ENCODE measurements at places on chromosomes 1 and 21.

DNA sequence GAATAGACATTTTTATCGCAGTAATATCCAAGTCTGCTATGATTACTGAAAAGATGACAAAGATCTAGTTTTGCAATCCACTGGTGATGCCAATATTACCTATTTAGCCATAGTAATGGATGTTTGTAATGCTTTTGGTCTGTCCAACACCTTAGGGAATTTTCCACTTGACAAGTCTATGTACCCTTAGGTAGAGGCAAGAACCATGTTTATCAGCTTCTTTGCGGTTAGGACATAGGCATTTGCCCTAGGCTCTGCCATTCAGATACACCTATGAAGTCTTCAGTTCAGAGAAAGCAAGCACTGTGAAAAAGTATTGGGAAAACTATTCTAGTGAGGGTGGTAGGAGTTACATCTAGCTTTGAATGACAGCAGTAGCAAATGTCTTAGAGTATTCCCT, 40.2 kb upstream of the SLC35D1 start:
- DNase-seq, result no peak

GRCh38 chr1:167594822-167595221, 35.2 kb upstream of the RCSD1 start:
- no peak for DNase-seq

DNA sequence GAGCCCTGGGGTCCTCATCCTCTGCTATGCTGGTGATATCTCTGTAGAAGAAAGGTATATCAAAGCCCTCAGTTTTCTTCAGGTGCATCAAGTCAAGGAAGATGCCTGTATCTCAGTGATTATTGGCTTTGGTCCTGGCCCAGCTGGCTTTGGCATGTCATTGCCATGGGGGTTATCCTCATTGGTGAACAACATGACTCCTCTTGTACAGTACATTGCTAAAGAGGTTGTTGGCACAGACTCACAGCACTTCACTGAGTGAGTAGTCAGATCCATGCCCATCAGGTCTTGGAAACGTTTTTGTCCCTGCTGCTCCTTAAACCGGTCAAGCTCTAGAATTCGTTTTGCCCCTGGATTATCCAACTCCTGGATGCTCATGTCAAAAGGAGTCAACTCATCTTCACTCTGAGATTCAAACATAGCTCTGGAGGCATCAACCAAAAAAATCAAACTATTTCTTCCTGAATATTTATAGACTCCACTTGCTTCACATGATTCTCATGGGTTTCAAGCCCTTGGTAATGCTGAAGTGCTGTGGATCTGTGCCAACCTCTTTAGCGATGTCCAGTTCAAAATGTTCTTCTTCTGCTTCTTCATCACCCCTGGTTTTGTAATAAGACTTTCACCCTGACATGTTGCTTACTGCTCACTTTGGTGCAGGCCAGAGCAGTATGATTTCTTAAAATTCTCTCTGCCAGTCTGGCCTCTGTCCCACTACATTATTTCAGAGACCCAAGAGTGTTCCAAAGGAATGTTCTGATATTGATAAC, 43.0 kb upstream of the RAB3GAP2 start:
- DNase-seq, result no peak

GRCh38 chr1:56644064-56644918, 823 bp upstream of the PRKAA2 start:
- DNase-seq, result no peak

- no peak for DNase-seq
Observed at GRCh38 chr1:206117151-206117948, at the start of gene AVPR1B. Gene AVPR1B (minus strand): TSS chr1:206117388. CDS start chr1:206116890, 498 bp downstream.

GRCh38 chr1:242454262-242455051, 70.0 kb downstream of the PLD5 start:
- DNase-seq, result no peak

DNA sequence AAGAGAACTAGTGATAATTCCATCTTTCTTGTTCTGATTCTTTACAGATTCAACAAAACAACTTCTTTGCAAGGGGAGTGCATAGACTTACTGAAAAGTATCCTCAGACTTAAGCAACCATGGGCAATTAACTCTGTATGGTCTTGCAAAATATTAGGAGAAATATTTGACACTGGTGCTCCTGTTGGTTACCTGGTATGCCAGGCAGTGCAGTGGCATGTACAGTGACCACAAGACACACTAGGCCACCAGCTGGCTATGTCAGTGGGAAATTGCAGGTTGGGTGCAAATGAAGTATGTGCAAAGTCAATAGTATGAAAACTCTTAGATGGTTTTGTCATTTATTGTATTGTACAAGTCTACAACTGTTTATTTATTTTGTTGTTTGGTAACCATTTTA, 34.5 kb downstream of the EPS15 start:
- DNase-seq, result no peak

DNA sequence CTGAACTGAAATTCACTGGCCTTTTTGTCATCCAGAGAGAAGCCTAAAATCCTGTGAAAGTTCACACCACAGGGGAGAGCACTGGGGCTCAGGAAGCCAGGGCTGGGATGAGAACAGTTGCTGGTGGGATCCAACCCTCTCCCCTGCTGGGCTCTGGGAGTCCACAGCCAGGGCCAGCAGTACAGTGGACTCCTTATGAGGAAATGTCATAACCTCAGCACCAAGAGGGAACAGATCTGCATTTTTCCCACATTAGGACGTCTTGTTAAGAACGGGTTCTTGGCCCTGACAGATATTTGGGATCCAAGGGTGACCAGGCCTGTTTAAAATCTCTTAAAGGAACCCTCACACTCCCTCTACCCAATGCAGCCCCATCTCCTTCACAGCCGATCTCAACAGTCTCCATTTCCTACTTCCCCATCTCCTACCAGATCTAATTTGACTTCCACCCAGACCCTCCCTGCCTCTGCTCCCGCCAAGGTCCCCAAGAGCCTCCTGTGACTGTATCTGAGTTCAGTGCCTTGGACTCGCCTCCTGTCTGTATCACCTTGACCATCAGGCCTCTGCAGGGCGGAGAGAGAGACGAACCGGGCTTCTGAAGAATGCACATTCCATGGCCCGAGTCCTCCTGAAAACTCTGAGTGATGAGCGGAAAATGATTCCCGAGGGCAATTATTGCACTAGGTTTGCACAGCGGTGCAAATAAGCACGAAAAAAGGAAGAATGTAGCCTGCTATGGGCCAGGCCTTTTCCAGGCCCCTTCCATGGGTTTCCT, 159.9 kb downstream of the TRABD2B start:
- DNase-seq, result no peak

GRCh38 chr1:8873506-8874229, 4.8 kb downstream of the ENO1 start:
- peak; percentile 63 for DNase-seq

DNA sequence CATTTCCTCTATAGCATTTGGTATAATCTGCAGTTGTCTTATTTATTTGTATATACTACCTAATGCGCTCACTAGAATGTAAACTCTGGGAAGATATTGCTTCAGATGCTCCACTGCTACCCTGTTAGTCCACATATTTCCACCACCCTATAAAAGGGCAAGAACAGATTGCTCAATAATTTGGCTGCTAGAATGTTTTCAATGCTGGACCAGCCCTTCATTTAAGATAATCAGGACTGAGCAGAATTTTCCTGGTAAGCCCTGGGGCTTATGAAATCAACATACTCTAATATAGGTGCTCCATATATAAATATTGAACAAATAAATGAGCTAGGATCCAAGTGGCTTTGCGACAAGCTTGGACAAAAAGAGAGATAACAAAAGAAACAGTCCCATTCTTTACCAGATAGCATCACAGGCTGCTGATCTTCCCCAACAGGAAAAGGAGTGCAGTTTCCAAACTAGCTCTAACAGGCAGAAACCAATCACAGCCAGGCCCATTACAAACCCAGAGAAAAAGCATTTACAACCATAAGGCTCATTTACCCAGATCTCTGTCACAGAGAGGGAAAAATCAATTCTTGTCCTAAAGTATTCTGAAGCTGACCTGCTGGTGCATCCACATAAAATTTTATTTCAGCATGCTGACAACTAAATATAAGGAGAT, 8.3 kb downstream of the BCAR3 start:
- no peak for DNase-seq

GRCh38 chr1:151728151-151729054, 7.1 kb downstream of the RIIAD1 start:
- no peak for DNase-seq

DNA sequence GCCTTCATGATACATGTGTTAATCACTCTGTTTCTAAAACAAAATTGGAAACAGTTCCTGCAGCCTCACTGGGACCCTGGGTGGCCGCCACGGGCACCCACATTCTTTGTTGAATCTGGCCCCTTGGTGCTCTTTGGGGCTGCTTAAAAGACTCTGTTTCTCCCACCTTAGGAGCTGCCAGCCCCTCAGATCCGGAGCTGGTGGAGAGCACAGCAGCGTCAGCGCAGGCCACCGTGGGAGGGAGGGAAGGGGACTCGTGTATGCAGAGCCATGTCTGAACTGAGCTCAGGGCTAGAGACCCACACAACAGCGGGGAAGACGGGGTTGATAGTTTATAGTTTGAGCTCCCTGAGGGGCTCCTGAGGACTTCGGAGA, 121.2 kb downstream of the CNIH3 start:
- no peak for DNase-seq

GRCh38 chr1:234718496-234719453, 108.8 kb upstream of the IRF2BP2 start:
- DNase-seq, result no peak

DNA sequence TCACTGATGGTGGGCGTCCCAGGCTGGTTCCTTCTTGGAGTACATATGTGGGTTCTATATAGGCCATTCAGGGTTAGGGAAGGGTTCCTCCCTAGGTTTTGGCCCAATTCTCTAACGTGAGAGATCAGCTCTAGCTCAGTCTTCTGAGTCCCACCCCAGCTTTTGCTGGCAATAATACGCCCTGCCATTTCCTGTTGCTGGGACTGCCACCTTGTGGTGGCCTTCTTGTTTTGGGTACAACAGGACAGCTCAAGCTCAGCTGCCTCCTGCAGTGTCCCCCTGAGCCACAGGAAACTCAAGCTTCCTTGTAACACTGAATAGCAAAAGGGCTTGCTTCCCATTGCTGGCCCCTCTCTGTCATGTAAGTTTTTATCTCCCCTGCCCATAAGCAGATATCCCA, 77.8 kb downstream of the BACH1 start:
- peak; percentile 29 for DNase-seq

DNA sequence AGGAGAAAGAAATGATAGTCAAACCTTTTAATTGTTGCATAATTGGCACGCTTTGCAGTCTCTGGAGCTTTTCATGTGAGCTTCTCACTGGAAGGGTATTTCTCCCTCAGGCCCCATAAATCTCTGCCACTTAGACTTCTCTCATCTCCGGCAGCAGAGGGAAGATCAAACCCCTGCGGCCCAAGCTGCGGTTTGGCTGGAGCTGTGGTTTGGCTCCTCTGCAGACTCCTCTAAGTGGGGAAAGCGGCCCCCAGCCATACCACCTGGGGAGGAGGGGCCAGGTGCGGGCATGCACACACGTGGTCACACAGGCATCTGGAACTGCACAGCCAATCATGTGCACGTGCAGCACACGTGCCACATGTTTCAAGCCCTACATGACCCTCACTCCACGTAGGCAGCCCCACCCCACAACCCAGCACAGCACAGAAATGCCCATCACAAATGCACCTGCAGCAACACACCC, 58.3 kb downstream of the UBE2T start:
- DNase-seq, result no peak

DNA sequence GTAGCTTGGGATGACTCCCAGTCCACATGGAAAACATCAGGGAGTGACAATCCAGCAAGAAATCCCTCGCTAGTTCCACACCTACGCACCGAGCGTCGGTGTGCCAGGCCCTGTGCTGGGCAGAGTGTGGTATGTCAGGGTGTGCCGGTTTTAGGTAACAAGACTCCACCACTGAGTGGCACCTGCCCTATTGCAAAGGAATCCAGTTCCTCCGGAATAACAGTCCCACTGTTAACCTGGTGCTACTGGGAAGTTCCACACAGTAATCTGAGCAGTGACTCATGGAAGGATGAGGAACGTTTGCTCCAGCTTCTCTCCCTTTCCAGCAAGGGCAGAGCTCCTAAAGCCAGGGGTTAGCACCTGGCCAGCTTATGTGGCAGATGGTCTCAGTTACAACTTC, 14.3 kb downstream of the RNF207 start:
- DNase-seq, result no peak

DNA sequence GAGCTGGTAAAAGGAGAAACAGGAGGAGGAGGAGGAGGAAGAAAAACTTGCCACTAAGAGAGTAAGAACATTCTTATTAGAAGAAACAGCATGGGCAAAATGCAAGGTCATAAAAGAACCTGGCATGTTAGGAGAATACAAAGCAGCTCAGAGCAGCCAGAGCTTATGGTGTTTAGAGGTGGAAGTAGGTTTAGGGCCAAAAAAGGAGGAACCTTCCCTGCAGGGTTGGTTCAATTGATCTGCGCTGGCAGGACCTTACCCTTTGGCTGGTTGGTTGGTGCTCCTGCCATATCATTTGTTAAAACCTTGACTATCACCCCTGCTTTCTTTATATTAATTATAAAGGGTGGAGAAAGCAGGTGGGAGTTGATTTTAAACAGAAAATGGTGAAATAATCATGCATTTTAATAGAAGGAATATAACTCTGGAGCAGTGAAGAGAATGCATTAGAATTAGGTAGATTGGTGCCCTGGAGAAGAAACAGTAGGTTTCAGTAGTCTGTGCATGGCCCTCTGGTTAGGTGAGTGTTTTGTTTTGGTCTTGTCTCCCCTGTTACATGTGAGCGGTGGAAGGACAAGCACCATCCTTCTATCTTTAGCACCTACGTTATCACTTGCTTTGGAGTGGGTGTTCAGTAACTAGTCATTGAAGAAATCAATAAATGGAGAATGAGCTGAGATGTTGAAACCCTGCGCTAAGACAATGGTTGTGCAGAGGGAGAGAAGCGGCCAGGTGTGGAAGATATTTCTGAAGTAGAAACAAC, 110.4 kb upstream of the NGF start:
- DNase-seq, result no peak

- no peak for DNase-seq
Observed at GRCh38 chr1:96076589-96076988, 645.0 kb upstream of the PTBP2 start.

DNA sequence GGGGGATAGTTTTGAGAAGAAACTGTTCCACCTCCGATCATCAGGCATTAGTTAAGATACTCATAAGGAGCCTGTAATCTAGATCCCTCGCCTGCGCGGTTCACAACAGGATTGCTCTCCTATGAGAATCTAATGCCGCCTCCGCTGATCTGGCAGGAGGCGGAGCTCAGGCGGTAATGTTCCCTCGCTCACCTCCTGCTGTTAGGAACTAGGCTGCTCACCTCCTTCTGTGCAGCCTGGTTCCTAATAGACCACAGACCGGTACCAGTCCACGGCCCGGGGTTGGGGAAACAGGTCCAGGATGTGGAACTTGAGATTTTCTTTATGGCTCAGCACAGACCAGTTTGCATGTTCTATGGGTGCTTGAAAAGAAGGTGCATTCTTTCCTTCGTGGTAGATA, 27.2 kb upstream of the FAM3B start:
- no peak for DNase-seq

GRCh38 chr1:169890761-169891538, 2.7 kb downstream of the SCYL3 start:
- peak; percentile 16 for DNase-seq

DNA sequence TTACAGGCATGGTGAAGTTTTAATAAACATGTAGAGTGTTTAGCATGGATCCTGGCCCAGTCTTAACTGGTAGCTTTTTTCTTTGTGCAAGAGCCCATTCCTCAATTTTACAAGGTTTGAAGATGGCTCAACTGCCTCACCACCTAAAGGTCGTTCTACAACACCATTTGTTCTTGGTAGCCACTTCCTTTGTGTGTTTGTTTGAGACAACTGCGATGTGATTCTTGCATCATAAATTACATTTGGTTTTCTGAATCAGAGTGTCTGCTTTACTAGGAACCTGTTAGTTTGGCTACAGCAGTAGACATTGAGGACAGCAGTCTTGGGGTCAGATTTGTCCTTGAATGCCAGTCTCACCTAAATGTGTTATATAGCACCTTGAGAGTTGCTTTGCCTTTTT, 3.3 kb downstream of the PLEKHM2 start:
- DNase-seq, result no peak

- no peak for DNase-seq
Observed at GRCh38 chr1:38246955-38247952, 200.7 kb upstream of the POU3F1 start.

Data from stimulated activated CD8-positive, alpha-beta memory T cell treated with anti-CD3 and anti-CD28 coated beads, Interleukin-2, amount 100 ng/mL, for 1 hour (primary cell).